NCI-H1048 (cell line): ENCODE measurements at places on chromosomes 2 and 18.

GRCh38 chr2:39216346-39217191 lies 27.2 kb downstream of the CDKL4 start:
- DNase-seq = no peak

DNA sequence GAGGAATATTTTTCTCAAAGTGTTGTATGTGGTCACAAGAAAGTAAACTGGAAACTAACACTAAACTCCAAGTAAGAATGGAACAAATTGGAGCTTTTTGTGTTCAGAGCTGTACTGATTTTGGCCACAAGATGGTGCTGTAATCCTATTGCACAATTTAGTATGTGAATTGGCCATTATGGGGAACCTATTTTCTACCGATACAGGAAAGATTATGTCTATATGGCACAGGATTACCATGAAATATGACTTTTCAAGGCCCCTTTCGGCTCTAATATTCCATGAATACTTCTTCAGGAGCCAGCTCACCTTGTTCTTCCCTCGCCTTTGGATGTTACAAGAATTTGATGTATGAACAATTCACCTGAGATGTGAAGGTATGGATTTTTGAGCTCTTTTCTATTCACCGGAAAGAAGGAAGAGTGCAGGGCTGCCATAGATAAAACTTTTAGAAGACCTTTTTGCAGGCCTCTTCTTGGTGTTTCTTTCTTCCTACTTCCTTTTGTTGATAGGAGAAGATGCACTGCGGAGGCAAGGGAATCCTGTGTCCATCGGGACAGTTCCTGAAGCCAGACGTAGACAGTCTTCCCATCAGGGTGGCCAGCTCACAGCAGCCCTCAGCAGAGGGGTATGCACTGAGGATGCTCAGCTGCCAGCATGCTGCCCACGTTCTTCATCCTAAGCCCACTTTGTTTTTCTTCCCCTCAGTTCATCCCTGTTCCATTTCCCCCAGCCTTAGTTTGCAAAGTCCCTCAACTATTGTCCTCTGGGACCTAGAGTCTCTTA lies 13.3 kb downstream of the MRPL44 start:
- DNase-seq = no peak

DNA sequence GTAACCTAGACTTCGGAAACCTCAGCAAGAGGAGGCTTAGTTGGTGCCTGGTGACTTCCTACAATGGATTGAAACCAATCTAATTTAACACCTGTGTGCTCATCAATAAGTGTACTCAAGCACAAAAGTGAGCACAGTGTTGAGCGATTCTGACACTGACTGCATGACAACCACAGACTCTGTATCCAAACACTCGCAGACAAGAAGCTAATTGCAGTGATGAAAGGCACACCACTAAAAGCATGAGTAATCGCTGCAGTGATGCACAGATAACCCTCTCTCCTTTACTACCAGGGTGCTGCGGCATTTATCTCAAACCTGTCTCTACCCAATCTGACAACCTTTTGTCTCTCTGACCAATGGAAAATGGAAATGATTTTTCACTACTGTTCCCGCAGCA lies 168.1 kb downstream of the AFF3 start:
- no peak for DNase-seq

GRCh38 chr2:46309052-46309953 lies 12.1 kb downstream of the EPAS1 start:
- DNase-seq = no peak
